Astrocyte of the cerebellum (primary cell): ENCODE measurements at places on chromosomes 2 and 18.

DNA sequence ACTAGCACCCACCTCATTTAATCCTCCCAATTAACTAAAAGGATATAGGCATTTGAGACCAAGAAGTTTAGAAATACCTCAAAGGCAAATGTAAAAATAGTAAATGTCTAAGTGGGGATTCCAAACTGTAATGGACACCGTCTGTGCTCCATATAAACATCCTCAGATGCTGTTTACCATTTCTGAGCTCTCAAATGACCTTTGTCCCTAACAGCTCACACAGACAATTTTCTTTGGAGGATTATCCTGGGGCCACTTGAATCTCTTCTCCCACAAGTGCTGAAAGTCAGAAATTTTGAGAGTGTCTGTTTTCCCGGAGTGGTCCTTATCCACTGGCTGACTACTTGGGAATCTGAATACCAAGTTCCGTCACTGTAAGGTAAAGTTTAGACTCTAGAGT, 1418.9 kb downstream of the LRP1B start:
- no peak for DNase-seq

DNA sequence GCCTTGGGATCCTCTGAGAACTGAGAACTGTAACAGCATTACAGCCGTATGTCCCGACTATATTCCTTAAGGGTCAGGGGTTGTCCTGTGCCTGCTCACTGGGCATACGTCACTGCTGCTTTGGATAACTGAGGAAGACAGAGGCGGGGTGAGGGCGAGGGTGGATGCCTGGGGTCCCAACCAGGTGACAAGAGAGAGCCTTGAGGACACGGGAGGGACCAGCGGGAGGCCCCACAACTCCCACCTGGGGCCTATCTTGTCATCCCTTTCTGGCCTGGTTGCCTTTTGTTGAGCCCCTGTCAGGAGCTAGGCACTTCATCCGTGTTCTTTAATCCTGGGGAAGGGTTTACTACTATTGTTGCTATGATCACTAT, 28.8 kb downstream of the INPP5D start:
- no peak for DNase-seq

DNA sequence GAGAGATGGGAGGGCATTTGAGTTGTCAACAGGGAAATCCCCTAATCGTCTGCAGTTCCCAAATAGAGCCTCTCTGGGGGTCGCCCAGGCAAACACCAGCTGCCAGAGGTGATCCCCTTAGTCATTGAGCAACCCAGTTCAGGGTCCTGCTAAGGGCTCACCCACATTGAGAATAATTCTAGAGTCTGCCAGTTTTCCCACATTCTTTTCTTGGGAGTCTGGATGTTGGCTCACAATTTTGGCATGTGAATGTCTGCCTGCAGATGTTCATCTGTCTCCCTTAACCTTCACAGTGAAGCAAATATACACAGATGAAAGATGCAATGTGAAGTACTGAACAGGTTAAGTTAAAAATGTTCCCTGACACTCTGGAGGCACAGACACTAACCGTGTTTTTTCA, 11.4 kb upstream of the SMIM21 start:
- DNase-seq, result no peak

- no peak for DNase-seq
These were observed 70.8 kb upstream of the LPIN2 start for GRCh38 chr18:3083766-3084165.

DNA sequence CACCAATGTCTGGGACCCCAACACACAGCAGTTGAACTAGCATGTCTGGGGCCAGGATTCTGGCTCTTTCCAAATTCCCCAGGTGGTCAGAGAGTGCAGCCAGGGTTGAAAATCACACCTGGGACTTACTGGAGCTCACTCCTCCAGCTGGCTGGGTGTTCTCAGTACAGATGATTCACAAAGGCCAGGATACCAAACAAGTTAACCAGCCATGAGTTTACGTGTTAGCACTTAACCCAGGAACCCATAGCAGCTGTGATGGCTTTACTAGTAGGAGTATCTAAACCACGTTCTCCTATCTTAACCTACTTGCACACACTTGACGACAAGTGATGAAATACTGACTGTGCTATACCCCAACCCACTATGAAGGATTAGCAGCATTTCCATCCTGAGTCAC, 222.8 kb downstream of the FBXO15 start:
- DNase-seq, result no peak

DNA sequence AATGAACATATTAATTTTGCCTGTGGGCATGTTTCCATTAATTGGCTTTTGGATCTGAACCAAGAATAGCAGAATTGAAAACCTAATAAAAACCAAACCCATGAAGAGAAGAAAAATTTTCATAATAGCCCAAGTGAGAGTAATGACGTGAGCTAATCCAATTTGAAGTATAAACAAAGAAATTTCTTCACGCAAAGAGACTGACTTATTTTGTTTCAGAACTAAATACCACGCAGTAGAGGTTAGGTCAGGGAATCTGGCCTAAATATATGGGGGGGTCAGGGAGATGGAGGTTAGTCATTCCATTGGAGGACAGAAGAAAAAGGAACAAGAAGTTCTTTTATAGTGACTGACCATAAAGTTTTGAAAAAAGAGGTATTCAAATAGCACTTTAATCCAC, 94.1 kb upstream of the CYP1B1 start:
- no peak for DNase-seq

GRCh38 chr2:19575641-19576040, 217.2 kb upstream of the OSR1 start:
- no peak for DNase-seq

DNA sequence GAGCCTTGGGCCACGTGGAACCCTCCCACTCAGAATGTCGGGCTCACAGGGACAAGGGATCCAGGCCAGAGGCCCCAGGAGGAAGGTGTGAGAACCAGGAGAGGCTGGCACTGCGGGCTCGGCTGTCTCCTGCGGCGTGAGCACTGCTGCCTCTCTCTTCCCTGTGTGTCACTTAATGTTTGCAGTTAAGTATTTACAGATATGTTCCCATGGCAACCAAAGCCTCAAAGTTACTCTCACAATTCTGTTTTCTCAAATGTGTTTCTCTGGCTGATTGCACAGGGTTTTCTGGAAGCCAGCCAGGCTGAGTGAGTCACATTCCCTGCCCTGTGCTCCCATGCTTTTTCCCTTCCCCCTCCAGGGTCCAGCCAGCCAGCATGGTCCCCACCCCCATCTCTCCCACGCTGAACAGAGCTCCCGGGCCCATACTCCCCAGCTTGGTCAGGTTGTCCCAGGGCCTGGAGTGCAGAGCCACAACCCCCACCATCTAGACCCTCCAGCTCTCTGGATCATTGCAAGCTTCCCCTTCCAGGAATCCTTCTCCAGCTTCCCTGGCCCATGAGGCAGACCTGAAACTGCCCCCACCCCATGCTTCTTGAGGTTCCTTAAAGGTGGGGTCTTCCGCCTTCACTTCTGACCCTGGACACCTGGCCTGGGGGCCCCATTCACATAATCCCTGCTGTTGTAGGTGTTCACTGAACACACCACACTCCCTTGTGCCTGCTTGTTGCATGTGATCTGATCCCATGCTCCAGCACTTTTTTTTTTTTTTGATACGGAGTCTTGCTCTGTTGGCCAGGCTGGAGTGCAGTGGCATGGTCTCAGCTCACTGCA, 265.9 kb downstream of the CELF4 start:
- peak; percentile 94 for DNase-seq

GRCh38 chr18:55268628-55269275, 309.5 kb upstream of the CCDC68 start:
- DNase-seq, result no peak

DNA sequence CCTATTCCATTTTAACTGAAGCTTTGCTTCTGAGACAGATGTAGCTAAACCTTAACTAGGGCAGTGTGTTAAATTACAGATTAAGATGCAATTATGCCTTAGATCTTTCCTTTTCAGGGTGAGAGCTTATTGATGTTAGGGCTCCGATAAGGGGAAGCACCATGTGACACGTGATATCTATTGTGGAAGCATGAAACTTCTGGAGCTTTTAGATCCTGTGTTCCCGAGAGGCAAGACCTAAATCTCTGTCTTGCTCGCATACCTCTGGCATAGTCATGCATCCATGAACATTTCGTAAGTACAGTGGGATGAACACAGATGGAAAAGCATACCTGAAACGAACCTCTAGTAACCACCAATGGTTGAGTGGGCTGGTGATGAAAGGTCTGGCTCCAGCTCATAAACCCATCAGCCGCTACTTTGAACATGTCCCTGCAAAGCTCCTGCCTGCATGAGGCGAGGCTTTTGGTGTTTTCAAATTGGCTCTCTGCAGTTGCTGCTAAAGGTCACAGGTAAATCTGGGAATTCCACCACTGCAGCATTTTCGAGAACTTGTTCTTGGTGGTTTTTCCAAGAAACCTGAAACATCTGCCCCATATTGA, 3.7 kb upstream of the NRP2 start:
- DNase-seq, result no peak

DNA sequence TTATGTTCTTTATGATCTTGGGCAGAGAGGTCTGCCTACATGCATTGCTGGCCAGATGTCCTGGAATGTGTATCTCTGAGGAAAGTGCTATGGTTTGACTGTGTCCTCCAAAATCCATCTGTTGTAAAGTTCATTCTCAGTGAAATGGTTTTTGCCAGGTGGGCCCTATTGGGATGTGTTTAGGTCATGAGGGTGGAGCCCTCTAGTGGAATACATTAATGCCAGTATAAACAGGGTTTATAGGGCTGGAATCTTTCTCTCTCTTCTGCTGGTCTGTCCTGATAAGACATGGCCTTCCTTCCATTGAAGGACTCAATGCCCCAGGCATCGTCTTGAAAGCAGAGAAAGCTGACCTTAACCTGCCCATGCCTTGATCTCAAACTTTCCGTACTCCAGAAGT, 258.5 kb downstream of the RPIA start:
- DNase-seq, result no peak

GRCh38 chr18:6200204-6200774, 214.4 kb downstream of the L3MBTL4 start:
- DNase-seq, result no peak

DNA sequence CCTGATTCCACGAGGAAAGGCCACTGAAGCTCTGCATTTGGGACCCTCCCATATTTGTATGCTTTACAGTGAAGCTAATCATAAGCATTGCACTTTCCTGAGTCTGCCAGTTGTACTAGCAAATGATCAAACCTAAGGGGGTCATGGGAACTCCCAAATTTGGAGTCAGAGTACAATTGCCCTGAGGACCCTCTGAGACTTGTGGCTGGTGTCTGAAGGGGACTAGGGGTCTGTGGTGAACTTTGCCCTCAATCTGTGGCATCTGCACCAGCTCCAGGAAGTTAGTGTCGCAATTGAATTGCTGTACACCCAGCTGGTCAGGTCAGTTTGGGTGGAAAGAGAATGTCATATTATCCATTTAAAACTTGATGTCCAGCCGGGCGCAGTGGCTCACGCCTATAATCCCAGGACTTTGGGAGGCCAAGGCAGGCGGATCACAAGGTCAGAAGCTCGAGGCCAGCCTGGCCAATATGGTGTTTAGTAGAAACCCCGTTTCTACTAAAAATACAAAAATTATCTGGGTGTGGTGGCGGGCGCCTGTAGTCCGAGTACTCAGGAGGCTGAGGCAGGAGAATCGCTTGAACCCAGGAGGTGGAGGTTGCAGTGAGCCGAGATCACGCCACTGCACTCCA, 18.1 kb downstream of the SOWAHC start:
- no peak for DNase-seq

- no peak for DNase-seq
These were observed 582.8 kb downstream of the ZEB2 start for GRCh38 chr2:143936848-143937722.

DNA sequence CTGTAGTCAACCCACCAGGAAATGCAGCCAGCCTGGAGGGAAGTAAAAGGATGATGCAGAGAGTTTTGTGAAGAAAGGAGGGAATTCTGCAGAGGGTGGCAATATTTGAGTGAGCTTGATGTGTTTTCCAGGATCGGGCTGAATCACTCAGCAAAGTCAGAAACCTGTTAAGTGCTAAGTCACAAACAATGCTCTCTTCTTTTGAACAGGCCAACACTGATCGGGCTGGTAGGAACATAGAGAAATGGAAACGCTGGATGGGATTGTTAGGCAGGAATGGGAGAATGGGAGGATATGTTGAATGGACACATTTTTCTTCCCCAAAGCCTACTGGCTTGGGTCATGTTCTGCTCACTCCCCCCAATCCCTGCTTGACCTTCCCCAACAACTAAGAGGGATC, 36.6 kb downstream of the KCNS3 start:
- no peak for DNase-seq

- DNase-seq, result no peak
These were observed 264.6 kb downstream of the RBM43 start for GRCh38 chr2:150997066-150997465.

DNA sequence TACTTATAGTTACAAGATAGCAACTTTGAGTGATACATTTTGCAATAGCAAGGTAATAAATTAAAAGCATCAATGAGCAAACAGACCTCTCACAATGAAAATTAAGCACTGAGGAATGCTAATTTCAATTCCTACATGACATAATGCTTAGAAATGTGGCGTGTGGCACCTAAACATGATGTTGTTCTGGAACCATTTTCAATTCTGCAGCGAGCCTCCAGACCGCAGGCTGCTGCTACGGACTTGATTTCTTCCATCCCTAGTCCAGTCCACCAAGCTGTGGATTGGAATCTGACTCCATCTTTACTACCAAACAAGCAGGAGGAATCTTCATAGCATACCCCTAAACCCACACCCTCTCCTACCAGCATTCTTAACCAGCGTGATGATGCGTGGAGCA, 58.7 kb upstream of the ZNF397 start:
- DNase-seq, result no peak

- DNase-seq, result no peak
These were observed 14.6 kb upstream of the CHAC2 start for GRCh38 chr2:53753041-53753440.

- no peak for DNase-seq
These were observed 377.8 kb upstream of the SLC14A2 start for GRCh38 chr18:45237343-45238098.

DNA sequence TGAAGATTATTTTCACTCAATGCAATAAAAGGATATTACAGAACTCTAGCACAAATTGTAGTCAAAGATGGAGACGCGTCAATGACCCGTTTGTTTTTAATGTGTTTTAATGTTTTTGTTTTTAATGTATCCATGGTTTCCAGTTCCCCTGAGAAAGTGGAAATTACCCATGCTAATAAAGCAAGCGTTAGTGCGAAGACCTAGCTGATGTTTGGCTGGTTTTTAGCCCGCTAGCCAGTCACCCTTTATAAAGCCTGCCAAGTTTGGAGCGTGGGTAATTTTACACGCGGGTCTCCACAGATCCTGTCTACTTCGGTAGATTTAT, 430 bp upstream of the CHMP1B start:
- peak; percentile 79 for DNase-seq

- peak; percentile 55 for DNase-seq
These were observed 88.4 kb upstream of the STK17B start for GRCh38 chr2:196259507-196260481.

DNA sequence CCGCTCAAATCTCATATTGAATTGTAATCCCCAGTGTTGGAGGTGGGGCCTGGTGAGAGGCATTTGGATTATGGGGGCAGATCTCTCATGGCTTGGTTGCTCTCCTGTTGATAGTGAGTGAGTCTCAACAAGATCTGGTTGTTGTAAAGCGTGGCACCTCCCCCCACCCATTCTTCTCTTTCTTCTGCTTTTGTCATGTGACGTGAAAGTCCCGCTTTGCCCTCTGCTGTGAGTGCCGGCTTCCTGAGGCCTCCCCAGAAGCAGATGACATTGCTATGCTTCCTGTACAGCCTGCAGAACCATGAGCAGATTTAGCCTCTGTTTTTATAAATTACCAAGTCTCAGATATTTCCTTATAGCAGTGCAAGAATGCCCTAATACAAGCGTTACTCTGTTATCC, 673.8 kb downstream of the ADCYAP1 start:
- no peak for DNase-seq
